ENCODE measurements at places on chromosomes 12 and 14.

GRCh38 chr14:54845641-54846040 is 57.0 kb downstream of the GCH1 start:
- no peak for DNase-seq

GRCh38 chr14:47277703-47278102 is 397.7 kb downstream of the MDGA2 start:
- DNase-seq, result peak; percentile 3

DNA sequence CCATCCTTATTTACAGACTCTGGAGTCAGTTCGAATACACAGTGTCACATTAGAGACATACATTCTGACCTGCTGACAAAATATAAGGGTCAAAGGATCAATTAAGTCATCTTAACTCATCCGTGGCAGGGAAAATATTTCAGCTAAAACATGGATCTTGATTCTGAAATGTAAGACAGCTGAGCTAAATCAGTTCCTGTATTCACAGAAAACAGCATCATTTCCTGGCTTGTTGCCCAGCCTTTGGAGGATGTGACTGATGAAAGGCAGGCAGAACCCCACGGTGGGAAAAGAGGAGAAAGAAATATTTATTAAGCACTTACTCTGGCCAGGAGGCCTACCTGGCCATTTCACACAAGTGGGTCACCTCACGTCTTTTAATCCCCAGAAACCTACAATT is 101.9 kb downstream of the GAS2L3 start:
- no peak for DNase-seq

- no peak for DNase-seq
Observed at GRCh38 chr12:7282844-7283243, 21.0 kb upstream of the ACSM4 start.

DNA sequence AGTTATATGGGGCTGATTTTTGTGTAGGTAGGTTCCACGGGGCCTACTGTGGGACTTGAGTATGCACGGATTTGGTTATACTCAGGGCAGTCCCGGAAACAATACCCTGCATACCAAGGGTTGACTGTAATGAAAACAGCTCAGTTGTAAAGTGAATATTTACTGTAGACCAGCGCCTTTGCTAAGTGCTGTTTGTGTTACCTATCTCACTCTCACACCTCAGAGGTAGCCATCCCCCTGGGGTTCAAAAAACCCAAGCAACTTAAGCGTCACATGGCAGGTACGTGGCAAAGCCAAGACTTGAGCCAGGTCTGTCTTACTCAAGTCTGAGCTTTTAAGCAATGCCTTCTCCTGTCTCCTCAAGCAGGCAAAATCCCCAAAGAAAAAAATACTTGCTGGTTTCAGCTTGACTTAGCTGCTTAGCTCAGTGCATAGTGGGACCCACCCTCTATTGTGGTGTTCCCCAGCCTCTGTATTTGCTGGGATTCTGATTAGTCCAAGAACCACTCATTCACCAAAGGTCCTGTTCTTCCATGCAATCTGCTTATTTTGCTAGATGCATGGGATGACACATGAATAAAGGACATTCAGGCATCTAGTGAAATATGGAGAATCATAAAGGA is 34.2 kb upstream of the STRN3 start:
- peak; percentile 58 for DNase-seq

- DNase-seq, result peak; percentile 81
Observed at GRCh38 chr12:64669270-64669842, 59.1 kb downstream of the RASSF3 start.

DNA sequence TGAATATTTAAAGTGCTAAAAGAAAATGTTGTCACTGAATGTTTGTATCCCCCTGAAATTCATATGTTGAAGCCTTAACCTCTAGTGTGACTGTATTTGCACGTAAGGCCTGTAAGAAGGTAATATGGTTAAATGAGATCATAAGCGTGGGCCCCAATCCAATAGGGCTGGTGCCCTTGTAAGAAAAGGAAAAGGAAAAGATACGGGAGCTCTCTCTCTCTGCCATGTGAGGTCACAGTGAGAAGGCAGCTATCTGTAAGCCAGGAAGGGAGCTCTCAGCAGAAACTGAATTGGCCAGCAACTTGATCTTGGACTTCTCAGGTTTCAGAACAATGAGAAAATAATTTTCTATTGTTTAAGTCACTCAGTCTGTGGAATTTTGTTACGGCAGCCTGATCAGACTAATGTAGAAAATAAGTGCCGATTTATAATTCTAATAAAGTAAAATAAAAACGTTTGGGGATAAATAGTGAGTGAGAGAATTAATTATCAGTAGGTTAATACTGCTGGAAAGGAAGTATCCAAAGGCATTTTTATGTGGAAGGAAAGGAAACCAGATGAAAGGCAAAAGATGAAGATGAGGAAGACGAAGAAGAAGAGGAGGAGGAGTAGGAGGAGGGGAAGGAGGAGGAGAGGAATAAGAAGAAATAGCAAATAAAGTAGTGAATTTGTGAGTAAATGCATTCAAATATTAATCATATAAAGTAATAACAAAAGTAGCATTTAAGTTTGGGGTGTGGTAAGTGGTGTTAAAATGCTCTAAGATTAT is 188.5 kb upstream of the KRR1 start:
- DNase-seq, result no peak

DNA sequence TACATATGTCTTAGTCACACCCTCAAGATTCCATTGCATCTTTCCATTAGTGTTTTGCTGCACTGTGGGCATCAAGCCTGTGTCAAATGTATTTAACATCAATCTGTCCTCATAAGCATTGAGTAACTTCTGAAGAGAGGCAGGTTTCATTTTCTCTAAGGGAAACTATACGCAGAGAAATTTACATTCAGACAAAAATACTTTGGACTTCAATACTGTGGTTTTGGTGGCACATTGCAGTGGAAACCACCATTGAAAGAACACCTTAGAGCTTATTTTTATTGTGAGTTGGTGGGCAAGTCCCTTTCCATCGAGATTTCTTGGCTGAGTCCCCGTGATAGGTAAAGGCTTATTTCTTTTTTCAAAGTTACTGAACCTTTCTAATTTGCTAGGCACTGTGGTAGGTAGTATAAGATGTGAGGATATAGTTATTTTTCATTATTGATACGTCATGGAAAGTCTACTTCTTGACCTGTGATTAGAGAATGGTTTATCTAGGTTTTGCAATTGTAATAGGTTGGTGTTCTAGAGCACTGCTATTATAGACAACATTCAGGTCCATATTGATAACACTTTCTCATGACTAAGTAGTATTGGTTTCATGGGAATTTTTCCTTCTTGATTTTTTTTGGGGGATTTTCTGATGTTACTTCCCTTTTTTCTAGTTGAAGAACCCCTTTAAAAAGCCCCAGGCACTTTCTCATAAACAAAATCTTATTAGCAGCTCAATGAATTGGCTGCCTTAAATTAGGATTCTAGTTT is 81.9 kb downstream of the CFAP54 start:
- no peak for DNase-seq

- peak; percentile 12 for DNase-seq
Observed at GRCh38 chr12:108854451-108855283, 2.7 kb downstream of the SSH1 start.

GRCh38 chr12:50859621-50860310 is 17.0 kb downstream of the TMPRSS12 start:
- no peak for DNase-seq

GRCh38 chr14:73500360-73500759 is 9.6 kb downstream of the RIOX1 start:
- no peak for DNase-seq

DNA sequence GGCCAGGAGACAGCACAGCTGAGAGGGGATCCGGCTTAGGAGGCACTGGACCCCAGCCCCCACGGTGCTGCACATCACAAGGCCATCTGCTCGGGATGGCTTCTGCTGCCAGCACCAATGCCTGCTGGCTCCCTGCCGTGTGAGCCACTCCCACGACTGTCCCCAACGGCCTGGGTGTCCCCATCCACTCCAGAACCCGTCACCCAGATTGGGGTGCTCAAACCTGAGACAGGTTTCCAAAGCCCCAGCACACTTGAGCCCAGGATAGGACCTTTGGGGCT is 102.4 kb downstream of the RFLNA start:
- no peak for DNase-seq

DNA sequence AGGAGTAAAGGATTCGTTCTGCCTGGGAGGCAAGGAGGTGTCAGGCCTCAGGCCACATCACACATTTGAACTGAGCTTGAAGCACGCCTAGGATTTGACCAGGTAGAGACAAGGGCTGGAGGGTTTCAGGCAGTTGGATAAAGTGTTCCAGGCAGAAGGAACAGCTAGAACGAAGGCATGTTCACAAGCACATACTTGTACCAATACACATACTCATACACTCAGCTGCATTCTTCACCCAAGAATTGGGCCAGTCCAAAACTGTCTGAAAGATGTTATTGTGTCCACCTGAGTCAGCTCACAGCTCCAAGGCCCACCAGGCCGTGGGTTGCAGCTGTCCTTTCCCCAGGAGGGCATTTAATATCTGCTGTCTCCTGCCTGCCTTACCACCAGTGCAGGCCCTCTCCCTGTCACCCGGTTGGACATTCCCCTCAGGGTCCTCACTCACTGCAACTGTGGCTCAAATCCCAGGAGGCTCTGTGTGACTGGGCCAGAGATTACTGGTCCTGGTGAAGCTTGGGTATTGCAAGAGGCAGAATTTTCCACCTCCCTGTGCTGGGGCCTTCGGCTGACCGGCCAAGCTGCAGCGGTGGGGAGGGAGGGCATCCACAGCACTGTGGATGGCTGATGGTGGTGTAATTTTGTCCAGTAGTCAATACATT is 12.8 kb upstream of the AQP2 start:
- no peak for DNase-seq

DNA sequence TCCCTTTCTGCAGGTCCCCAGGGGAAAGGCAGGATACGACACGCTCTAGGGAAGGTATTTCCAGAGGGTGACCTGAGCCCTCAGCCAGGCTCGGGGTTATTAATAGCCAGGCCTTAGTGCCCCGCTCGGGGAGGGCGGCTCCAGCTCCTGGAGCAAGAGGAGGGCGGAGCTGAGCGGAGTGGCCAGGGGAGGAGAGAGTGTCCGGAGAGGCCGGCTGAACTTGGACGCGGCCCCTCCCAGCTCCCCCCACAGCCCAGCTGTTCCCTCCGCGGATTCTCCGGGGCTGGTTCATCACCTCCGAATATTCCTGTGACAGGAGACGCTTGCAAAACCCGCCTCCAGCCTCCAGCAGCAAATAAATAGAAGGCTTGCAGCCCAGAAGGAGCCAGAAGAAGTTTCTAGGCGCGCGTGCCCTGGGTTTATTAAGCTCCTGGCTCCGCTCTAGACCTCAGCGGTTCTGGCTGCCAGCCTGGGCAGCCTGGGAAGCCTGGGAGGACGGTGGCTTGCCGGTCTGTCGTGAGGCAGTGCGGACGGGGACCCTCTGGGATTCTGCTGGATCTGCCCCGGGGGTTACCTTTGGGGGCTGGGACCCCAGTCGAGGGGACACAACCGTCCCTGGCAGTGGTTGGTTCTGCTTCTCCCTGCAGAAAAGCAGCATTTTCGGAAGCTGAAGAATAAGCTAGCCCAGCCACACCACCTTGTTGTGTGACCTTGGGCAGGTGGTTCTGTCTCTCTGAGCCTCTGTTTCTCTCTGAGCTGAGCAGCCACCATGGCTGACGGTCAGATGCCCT is at the start of gene HSPB8:
TSS of gene HSPB8 (plus strand) at position 388 of the 791 bp plus-strand sequence. CDS start at position 770, 382 bp downstream.
- peak; percentile 87 for DNase-seq

GRCh38 chr12:132245521-132246101 is 83.8 kb downstream of the GALNT9 start:
- DNase-seq, result no peak

DNA sequence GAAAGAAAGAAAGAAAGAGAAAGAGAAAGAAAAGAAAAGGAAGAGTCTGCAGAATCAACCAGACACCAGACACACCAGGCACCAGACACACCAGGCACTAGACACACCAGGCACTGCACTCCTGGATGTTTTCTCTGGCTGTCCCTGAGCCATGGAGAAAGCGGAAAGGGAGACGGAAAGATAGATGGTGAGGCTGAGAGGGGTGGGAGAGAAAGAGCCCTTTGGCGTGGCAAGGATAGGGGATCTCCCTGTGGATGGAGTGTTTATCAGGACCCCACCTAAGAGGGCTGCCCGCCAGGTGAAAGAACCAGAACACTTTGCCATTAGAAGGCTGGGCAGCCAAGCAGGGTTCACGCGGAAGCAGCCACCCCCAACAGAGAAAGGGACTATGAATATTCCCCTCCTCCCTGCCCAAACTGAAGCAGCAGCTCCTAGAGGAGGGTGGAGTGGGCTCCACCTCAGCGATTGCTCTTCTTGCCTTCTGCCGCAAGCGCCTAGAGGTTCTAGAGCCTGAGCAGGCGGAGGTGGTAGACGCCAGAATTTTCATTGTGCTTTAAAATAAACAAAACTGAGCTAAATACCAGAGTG is 13.4 kb downstream of the ST8SIA1 start:
- peak; percentile 27 for DNase-seq

GRCh38 chr12:52349196-52349595 is 18.1 kb downstream of the KRT85 start:
- no peak for DNase-seq

- DNase-seq, result no peak
Observed at GRCh38 chr12:11499806-11500187, 104.4 kb upstream of the PRB2 start.

DNA sequence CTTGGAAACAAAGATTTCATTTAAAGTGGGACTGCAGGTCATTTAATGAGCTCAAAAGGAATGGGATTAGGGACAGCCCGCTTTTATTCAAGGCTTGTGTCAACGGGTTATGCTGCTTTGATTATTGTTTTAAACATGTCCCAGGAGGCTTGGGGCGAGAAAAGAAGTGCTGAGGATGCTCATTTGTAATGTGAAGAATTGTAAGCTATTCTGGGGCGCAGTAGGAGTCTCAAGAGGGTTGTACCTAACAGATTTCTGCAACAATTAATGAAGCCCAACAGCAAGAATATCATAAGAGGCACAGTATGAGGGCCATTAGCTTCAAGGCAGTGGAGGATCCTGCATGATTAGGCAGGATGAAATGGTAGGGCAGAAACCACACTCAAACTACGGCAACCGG is 122.5 kb downstream of the KTN1 start:
- no peak for DNase-seq

DNA sequence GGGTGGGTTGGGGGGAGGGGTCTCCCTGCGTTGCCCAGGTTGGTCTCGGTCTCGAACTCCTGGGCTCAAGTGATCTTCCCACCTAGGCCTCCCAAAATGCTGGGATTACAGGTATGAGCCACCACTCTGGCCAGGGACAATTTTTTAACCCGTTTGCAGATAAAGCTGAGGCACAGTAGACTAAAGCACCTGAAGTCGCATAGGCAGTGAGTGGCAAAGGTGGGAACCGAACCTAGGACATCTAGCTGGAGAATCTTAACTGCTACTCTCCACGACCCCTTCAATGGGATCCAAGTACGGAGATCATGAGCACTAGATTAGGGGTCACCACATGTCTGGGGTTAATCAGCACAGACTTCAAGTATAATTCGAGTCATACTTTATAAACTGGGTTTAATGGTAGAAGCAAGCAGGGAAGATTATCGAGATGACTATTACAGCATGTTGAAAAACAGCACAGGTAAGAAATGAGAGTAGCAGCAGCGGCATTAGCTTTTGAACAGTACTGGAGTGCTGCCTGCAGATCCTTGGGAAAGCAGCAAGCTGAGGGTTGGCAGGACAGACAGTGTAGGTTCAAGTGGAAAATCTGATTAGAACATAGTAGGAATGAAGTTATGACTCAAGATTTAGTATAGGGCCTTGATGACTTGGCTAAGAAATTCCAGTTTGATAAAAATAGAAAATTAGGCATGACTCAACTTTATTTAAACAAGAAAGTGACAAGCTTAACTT is 23.9 kb downstream of the NID2 start:
- DNase-seq, result no peak

- no peak for DNase-seq
Observed at GRCh38 chr14:28770061-28770460, 3.5 kb downstream of the FOXG1 start.

Data from ELF-1 (cell line).